ENCODE measurements at places on chromosomes 11 and 22.

GRCh38 chr22:21082248-21082647 is 36.5 kb downstream of the LRRC74B start:
- no peak for DNase-seq

GRCh38 chr11:129291546-129291945 is 84.1 kb upstream of the BARX2 start:
- DNase-seq, result no peak

DNA sequence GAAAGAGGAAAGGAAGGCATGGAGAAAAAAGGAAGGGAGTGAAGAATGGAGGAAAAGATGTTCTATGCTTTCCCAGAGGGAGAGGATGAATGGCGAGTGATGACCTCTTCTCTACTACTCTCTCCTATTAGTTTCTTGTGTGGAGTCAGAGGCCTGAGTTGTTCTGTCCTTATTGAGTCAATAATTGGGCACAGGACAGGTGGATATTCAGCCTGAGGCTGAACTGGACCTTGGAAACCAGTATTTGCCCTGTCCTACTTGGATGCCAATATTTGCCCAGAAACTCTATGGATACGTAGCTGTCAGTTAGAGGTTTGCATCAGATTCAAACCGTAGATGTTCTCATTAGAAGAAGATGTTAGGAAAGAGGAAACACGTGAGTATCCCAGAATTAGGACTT is 17.6 kb upstream of the SWAP70 start:
- DNase-seq, result no peak

GRCh38 chr11:76269661-76270261 is 63.5 kb upstream of the WNT11 start:
- no peak for DNase-seq

DNA sequence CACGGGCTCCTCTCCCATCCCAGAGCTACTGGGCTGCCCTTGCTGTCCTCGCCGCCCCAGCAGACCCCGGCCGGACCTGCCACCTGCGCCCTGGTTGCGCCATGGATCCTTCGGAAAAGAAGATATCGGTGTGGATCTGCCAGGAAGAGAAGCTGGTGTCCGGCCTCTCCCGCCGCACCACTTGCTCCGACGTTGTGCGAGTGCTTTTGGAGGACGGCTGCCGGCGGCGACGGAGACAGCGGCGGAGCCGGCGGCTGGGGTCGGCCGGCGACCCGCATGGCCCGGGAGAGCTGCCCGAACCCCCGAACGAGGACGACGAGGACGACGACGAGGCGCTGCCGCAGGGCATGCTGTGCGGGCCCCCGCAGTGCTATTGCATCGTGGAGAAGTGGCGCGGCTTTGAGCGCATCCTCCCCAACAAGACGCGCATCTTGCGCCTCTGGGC is 382 bp downstream of the RASSF10 start:
- no peak for DNase-seq

DNA sequence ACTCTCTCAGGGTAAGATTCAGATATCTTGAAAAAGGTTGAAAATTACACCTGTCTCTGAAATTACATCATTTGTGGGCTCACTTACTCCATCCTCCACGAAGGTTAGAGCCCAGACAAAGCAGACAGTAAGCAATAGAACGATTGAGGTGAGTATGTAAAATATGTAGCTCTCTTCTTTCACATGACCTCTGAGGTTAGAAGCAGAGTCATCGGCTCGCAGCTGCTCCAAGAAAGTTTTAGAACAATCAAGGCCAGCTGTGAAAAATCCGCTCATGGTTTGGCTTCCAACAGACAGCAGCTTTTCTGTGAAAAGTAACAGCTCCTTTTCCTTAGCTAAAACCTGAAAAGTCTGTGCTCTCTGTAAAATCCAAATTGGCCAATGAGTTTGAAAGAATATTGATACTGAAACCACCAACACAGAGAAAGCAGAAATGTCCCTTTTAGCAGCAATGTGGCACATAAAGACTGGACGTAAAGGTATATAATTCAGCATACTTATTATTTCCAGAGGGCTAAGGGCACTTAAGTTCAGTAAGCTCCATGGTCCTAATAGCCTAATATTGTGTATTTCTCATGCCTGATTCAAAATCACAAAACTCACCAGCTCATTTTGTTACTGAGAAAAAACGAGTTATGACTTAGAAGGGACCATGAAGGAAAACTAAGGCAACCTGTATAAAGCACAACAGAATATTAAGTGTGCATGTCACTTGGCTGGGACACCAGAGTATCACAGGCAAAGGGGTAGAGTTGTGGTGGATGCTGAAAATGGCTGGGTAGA is 78.2 kb downstream of the FAM76B start:
- no peak for DNase-seq

GRCh38 chr11:68282141-68282860 is 10.5 kb upstream of the C11orf24 start:
- peak; percentile 76 for DNase-seq

GRCh38 chr22:45880716-45881523 is 96.0 kb downstream of the WNT7B start:
- DNase-seq, result no peak

- DNase-seq, result peak; percentile 95
These were observed at the start of gene UQCR10 for GRCh38 chr22:29767171-29768051. Gene UQCR10 (plus strand): TSS chr22:29767369. CDS start chr22:29767399, 30 bp downstream.

DNA sequence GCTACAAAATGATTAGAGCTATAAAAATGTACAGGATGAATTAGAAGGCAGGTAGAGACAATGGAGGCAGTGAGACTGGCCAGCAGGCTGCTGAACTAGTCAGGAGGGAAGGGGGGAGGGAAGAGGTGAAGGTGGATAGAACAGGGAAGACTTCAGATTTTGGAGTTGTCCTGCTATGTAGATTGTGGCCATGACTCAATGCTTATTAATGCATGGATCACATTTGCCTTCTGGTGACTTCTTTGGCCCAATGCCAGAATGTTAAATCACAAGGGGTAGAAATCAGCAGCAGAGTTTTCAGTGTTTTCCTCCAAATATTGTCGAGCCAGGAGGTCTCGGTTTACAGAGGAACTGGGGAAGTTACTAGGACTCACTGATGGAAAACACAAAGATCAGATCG is 346.6 kb downstream of the AASDHPPT start:
- DNase-seq, result no peak

- DNase-seq, result no peak
These were observed 1.7 kb upstream of the TECTA start for GRCh38 chr11:121099364-121099763.

GRCh38 chr11:115871161-115871760 is 367.0 kb upstream of the CADM1 start:
- no peak for DNase-seq

DNA sequence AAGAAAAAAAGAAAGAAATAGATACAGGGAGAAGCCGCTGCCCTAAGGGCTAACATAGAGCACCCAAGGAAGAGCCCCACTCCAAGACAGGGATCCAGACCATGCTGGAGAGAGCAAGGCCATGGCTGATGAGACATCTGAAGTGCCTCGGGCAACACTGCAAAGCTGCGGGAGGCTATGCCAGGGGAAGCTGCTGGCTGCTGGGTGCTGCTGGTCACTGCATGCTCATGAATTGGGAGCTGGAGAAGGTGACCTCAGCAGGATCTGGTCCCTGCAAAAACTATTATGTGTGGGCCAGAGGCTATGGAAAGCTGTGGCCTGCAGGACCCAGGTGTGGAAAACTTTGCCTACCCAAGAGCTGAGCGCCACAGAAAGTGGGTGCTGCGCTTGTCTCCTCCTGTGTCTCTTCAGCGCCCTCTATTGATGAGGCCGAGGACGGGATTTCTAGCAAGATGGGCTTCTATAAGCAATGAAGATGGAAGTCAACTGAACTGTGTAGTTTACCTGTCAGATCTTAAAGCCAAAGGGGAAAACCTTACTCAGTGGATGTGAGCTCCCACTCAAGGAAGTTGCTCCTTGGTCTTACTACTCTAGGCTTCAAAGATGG is 17.3 kb upstream of the SLC29A2 start:
- DNase-seq, result peak; percentile 72

DNA sequence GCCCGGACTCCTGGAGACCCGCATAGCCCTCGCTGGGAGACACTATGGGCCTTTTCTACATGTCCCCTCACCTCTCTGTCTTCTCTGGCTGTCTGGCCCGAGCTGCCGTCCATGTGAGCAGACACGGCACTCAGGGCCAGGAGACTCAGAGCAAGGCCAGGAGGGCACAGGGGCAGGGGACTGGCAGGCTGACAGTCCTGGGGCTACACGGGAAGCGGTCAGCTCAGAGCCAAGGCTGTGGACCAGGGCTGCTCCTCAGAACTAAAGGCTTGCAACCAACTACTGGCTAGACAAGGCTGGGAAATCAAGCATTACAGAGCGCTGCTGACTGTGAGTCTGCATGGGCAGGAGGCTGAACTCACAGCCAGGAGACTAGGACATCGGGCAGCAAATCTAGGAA is 56.1 kb upstream of the CDON start:
- DNase-seq, result no peak

- no peak for DNase-seq
These were observed 15.3 kb downstream of the DDI1 start for GRCh38 chr11:104051778-104052177.

- no peak for DNase-seq
These were observed 2.9 kb upstream of the CYP2R1 start for GRCh38 chr11:14894657-14895598.

DNA sequence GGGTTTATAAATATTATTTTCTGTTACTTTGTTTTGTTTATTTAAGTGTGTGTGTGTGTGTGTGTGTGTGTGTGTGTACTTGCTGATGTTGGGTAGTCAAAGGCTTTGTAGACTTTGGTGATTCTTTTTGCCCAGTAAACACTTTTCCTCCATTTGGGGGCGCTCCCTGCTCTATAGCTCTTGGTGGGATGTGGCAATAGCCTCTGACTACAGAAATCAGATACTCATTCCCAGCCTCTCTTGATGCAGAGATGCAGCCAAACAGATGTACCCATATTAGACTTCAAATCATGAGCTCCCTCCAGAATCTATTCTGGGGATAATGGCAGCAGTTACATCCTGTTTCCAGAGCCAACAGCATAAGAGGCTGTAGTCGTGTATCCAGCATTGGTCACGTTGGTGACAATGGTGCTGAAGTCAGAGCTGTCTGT is 33.4 kb upstream of the APOL5 start:
- DNase-seq, result no peak

DNA sequence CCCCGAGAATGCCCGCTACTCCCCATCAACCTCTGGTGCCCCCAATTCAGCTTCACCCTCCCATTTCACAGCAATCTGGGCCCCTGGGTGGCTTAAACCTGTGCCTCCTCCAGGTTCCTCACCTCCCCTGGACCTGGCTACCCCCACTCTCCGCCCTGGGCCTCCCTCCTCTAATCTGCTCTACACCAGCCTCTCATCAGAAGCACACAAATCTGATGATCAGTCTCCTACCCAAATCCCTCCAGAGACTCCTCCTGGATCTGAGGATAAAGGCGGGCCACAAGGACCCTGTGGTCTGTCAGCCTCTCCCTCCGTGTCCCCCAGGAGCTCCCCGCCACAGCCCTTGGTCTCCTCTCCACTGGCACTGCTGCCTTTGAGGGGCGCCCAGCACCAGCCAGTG is 23.2 kb upstream of the IGLL1 start:
- no peak for DNase-seq

DNA sequence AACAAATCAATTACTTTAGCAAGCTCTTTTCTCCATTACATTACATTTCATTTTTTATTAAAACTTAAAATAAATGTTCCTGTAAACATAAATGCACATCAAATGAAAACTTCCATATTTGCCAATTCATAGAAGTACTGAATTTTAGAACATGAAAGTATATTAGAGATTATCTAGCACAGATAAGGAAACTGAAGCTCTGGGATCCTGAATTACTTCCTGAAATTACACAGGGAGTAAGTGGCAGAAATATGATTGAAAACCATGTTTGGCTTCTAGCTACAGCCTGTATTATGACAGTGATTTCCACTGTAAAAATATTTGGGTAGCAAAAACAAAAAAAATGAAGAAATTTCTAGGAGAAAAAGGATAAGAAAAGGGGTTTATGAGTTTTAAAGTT is 387.3 kb downstream of the NELL1 start:
- no peak for DNase-seq

- no peak for DNase-seq
These were observed 462.4 kb downstream of the RAB38 start for GRCh38 chr11:87712802-87713202.

GRCh38 chr11:30487200-30487898 is 98.8 kb downstream of the MPPED2 start:
- no peak for DNase-seq

DNA sequence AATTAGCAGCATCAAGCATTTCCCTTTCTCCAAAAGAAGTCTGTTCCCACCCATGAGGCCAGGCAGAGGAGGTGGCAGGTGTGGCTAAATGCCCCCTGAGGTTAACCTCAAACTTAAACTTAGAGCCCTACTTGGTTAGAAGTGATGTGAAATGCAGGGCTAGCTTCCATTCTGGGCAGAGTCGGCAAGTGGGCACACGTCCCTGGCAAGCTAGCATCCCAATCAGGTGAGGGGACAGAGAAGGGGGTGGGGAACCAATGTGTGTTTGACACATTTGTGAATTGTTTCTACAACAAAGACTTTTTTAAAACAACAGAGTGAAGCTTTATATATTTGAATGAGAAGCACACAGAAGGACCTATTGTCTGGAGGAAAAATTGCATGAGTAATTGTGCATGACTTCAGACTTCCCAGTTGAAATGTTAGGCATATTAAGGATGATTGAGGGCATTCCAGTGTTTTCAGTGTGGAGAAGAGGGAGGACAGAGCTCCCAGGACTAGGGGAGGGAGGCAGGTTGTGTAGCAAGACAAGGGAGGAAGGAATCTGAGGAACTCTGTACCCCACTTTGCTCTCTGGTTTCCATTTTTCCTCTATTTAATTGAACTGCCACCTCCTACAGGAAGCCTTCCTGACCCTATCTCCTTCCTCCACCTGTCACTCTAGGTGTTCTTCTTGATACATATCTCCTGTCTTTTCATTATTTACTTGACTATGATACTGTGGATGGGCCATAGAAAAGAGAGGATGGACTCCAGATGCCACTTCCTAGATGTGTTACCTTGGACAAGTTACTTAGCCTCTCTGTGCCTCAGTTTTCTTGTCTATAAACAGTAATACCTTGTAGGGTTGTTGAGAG is 83.3 kb upstream of the PICALM start:
- peak; percentile 15 for DNase-seq

- no peak for DNase-seq
These were observed 9.5 kb upstream of the LINC01488 start for GRCh38 chr11:69471729-69472540.

DNA sequence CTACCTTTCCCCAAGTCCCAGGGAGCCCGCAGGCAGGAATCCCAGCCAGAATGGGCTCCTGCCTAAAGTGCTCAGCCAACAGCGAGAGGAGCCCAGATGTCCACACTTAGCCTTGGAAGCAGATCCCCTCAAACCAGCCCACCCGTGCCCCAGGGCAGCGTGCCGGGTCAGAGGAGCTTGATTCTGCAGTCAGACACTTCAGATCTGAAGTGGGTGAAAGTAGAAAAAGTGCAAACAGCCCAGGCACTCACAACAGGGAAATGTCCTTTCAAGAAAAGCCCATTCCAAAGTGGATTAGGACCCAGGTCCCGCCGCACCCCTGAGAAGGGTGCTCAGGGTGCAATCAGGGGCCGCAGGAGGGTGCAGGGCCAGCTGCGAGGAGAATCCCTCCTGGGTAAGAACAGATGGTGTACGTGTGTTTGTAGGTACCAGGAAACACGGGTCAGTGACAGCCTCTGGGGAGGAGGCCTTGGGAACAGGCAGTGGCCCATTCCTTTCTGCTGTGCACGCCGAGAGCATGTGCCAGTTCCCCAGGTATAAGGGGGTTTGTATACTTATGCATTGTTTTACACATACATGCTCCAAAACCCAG is 17.7 kb downstream of the ELFN2 start:
- DNase-seq, result no peak

Data from MM.1S (cell line).